Activated CD8-positive, alpha-beta memory T cell treated with anti-CD3 and anti-CD28 coated beads, Interleukin-2, amount 10 ng/mL, durations not matched to agents 7 days and 5 days (primary cell): ENCODE measurements at places on chromosomes 4 and X.

GRCh38 chr4:10684631-10685030 lies at the start of gene CLNK:
Gene CLNK, minus strand, starts transcription at chr4:10684768. Its CDS starts 16,899 bp downstream, at chr4:10667869.
- DNase-seq = no peak

DNA sequence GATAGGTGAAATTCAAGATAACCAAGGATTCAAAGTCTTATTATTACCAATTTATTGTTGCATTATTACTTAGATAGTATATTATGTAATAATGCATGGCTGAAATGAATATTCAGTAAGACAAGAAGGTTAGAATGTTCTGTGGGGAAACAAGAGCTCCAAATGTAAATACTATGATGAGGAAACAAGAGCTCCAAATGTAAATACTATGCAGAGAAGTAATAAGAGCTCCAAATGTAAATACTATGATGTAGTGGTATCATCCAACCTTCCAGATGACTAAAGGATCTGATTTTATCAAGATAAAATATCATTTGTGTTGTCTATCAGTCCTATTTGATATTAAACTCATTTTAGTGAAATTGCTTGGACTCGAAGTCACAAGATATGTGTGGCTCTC lies 82.2 kb upstream of the PCDH18 start:
- DNase-seq = no peak

DNA sequence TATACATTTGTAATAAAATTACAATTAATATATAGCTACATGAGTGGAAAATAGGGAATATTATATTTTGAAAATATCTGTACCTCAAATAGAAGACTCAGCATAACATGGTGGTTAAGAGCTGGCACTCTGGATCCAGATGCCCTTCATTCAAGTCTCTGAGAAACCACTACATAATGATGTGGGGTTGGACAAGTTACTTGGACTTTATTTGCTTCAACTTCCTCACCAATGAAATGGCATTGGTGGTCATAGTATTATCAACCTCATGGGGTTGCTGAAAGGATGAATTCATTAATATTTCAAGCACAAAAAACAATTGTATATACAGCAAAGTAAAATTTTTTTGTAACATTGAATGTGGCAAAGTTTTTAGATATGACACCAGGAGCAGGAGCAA lies 46.4 kb upstream of the UGT2B7 start:
- DNase-seq = no peak

DNA sequence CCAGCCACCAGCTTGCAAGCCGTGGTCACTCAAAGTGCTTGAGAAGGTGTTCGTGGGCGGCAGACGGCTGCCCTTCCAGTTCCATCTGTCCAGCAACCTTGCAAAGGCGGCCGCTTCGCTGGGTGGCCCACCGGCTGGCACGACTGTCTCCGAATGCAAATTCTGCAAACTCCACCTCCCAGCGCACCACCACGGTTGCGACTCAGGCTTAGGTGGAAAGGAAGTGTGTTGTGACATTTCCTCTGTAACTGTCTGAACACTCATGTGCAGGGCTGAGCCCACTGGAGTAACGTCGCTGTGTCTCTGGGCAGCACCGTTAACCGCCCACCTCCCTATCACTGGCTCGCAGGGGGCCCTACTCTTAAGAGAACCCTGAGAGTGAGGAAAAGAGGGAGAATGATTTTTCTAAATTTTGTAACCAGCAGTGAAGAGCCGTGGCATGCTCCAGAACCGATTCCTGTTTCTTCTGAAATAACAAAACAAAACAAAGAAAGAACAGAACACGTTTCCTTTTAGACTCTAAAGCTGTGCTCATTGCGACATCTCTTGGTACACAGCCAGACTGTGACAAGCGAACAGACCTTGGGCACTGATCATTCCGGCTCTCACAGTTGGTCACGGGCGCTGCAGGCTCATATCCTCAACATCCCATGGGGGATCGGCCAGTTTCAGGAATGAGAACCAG lies at the start of gene P2RY8:
Gene P2RY8 (minus strand): TSS at position 155 of the 685 bp plus-strand sequence. CDS start 70,627 bp downstream, outside the sequence.
- peak; percentile 91 for DNase-seq

- DNase-seq = no peak
Observed at GRCh38 chrX:108511721-108512120, 72.1 kb downstream of the COL4A5 start.

DNA sequence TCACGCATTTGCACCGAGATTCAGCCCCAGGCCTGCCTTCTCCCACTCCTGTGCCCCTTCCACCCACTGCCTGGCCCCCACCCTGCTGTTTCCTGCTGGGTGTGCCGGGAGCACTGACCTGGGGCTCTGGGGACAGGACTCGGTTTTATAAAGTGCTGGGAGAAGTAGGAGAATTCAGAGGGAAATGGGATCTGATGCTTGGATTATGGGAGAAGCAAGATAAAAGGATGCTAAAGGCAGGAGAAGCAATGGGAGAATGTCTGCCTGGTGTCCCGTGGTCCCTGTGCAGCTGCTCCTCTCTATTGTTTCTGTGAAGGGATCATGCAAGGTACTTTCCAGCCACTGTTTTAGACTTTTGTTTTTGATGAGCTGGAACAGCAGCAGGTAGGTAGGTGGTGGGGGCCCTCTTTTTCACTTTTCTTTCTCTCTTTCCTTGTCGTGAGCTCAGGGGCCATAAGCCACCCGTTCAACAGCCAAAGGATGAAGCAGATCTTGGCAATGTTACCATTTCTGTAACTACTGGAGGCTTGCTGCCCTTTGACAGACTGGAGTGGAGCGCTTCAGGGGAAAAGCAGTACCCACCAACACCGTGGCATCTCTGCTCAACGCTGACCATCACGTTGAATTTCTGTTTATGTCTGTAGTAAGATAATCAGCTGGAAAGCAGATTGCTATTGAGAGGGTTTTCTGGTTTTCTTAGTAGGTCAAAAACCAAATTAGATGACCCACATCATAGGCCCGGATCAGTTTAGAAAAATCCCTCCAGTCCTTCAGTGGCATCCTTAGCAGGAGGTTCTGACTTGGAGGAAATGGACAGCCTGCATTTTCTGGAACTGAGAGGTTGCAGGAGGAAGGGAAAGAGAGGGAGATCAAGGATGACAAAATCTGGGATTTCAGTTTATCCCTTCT lies 63.8 kb upstream of the ENPP6 start:
- DNase-seq = no peak

- no peak for DNase-seq
Observed at GRCh38 chr4:153138736-153139135, 65.5 kb upstream of the TRIM2 start.

DNA sequence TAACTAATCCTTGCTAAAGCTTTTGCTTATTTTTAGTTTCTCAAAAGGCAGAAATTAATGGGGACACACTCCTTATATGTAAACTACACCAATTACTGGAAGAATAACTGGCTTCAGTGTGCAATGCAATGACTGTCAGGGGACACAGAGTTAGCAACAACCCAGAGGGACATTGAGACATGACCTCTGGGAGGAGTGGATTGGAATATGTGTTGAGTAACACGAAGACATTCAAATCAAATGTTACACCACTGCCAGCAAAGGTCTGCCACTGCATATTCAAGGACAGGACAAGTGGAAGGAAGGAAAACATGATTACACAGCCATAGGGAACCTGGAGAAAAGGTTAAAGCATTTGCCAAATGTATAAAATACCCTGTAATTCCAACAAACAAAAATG lies 240.1 kb upstream of the FSTL5 start:
- DNase-seq = no peak

GRCh38 chrX:49627086-49627777 lies 28.4 kb downstream of the GAGE1 start:
- peak; percentile 51 for DNase-seq

- peak; percentile 40 for DNase-seq
Observed at GRCh38 chrX:149074398-149074797, 430.7 kb downstream of the IDS start.

DNA sequence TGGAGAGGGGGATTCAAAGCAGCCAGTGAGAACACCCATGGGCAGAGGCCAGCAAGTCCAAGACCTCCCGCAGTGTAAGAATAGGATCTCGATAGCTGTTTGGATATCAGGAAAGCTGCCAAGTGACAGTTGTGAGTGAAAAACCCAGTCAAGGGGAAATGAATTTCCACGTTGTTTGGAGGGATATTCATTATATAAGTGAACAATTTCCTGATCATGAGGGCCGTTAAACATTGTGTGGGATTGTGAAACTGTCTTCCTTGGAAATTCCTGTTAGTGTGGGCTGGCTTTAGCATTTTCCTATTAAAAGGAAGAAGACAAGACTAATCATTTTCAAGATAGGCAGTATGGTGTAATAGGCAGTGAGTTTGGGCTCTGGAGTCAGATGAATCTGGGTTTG lies 15.0 kb downstream of the CLDN2 start:
- no peak for DNase-seq

GRCh38 chr4:165325732-165326512 lies 1.5 kb upstream of the MSMO1 start:
- no peak for DNase-seq

DNA sequence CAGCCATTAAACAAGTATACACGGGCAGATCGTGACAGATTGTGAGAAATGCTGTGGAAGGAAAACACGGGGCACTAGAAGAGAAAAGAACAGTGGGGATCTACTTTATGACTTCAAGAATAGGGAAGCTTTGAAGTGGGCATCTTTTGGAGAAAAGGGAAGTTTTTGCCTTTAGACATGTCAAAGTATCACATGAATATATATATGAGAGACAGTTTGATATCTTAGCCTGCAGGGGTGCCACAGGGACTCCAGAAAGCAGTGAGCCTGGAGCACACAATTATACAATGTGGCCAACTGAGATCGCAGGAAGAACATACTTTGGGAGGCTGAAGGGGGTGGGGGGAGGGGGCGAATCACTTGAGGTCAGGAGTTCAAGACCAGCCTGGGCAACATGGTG lies 35.7 kb downstream of the RELL1 start:
- DNase-seq = no peak

DNA sequence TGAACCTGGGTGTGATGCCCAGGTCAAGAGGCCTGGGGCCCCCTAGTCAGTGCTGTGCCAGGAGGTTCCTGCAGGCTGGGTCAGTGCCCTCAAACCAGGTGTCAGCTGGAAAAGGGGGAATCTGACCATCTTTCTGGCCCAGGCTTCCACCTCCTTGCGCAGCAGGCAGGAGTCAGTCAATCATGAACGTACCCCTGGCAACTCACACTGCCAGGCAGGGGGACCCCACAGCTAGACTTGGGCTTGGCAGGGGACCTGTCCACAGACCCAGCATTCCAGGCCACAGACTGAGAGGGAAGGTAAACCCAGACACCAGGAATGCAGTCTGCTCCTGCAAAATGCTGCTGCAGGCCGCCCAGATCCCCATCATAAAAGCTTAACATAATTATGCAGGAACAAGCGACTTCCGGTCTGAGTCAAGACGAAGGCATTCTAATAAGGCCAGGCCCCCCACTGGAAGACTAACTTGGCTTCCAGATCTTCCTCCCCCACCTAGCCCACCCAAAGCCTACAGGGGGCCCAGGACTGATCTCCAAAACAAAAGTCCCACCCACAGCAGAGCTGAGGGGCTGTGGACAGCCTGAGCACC lies 156.3 kb downstream of the BCOR start:
- DNase-seq = no peak

- DNase-seq = no peak
Observed at GRCh38 chr4:55820279-55820678, 689 bp downstream of the EXOC1L start.

DNA sequence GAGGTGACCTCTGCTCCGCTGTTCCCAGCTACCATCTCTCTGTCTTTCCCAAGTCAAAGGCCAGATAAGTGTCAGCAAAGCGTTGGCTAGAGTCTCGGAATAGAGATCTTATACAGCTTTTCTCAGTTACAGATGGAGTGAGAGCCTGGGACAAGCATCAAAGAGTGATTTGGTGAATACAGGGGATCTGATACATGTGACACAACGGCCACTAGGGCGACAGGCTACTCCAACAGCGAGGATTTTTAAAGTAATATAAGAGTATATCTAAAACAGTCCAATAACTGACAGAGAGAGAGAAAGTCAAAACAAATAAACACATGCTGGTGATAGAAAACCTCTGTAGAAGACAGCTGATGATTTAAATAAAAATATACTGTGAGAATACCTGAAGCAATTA lies 433.1 kb upstream of the SMIM31 start:
- DNase-seq = no peak

GRCh38 chr4:55438314-55438713 lies 42.6 kb downstream of the TMEM165 start:
- no peak for DNase-seq

- no peak for DNase-seq
Observed at GRCh38 chr4:165967486-165967885, 94.4 kb downstream of the TLL1 start.

GRCh38 chr4:154019811-154020210 lies 230.9 kb upstream of the SFRP2 start:
- DNase-seq = no peak

- no peak for DNase-seq
Observed at GRCh38 chr4:140612357-140612756, 43.6 kb upstream of the UCP1 start.

DNA sequence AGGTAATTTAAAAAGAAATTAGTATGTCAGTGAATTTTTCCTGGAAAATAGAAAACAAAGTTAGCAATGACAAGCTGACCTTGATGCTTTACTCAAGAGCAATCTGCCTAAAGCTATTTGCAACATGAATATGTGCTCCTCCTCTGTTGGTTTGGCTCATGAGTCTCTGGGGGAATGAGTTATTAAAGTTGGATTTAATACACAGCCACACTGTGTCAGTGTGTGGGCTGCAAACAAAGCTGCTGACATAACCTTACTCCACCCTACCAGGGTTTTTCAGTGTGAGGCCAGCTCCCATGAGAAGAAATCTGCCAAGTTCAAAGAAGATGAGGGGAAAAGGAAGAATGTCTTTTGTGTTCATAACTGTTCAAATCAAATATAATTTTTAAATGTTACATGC lies 280.5 kb downstream of the TLL1 start:
- no peak for DNase-seq

GRCh38 chr4:135201081-135201480 lies 999.5 kb upstream of the PABPC4L start:
- no peak for DNase-seq

- no peak for DNase-seq
Observed at GRCh38 chrX:44303119-44303518, 40.4 kb downstream of the EFHC2 start.

DNA sequence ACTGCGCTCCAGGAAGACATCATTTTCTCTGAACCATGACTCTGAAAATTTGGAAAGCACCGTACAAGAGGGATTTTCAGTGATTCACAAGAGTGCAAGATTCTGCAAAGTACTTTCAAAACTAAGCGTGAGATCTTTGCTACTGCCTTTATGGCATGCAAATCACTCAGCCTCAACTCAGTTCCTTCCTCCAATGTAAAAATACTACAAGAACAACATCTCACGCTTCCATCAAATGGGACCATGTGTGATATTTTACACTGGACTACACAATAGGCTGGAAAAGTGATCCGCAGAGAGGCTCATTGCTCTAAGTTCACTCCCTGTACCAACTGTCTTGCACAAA lies 674 bp upstream of the IL15 start:
- DNase-seq = no peak

DNA sequence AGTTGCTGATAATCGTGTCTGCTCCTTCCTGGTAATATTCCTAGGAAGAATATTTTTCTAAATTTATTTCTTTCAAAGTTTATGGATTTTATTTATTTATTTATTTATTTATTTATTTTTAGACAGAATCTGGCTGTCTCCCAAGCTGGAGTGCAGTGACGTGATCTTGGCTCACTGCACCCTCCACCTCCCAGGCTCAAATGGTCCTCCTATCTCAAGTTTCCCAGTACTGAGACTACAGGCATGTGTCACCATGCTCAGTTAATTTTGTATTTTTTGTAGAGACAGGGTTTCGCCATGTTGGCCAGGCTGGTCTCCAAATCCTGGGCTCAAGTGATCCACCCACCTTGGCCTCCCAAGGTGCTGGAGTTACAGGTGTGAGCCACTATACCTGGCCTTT lies 48.9 kb downstream of the PDLIM5 start:
- DNase-seq = no peak
